Osteocyte (in vitro differentiated cells): ENCODE measurements at places on chromosomes 13 and 19. TPM values are rescaled to one million over a fixed set of nuclear protein-coding genes. Genes with fewer than 3 reads are reported as not detected.

Gene SHISA7
- not detected in 2 replicates for total RNA-seq

Gene CCNE1
- total RNA-seq = 3.9 and 4.6 TPM in 2 replicates

Gene CEACAM3
- total RNA-seq = not detected in 2 replicates

Gene ATP5F1D
- 167 and 172 TPM in 2 replicates for total RNA-seq

Gene AP1M2
- not detected in 2 replicates for total RNA-seq

Gene PTGIR
- 0.31 and 0.38 TPM in 2 replicates for total RNA-seq

Gene SPINT2
- total RNA-seq = 29.5 and 30.4 TPM in 2 replicates

Gene CFAP97D2
- total RNA-seq = not detected in 2 replicates

Gene ZSCAN1
- 0.57 TPM in 1 of 2 replicates, not detected in the other for total RNA-seq

Gene PIH1D1
- total RNA-seq = 80.2 and 84.5 TPM in 2 replicates

Gene RPL18
- total RNA-seq = 1,287 and 1,310 TPM in 2 replicates

Gene ZNF681
- total RNA-seq = 1.4 and 2.4 TPM in 2 replicates

Gene OR10H1
- total RNA-seq = not detected in 2 replicates

Gene ZNF543
- 7.1 and 7.3 TPM in 2 replicates for total RNA-seq

Gene ZNF653
- total RNA-seq = 10.3 and 15.1 TPM in 2 replicates

Gene TTYH1
- total RNA-seq = not detected in 2 replicates

Gene ZNF345
- total RNA-seq = 10.0 and 11.6 TPM in 2 replicates

Gene ZBTB32
- not detected in 2 replicates for total RNA-seq

Gene KLK1
- total RNA-seq = not detected in 2 replicates

Gene ZNF439
- 1.0 and 1.2 TPM in 2 replicates for total RNA-seq

Gene CBY2
- not detected in 2 replicates for total RNA-seq

Gene ILF3
- total RNA-seq = 223 and 231 TPM in 2 replicates

Gene KLK10
- not detected in 2 replicates for total RNA-seq

Gene SERPINE3
- not detected in 2 replicates for total RNA-seq

Gene CADM4
- total RNA-seq = 8.8 and 9.0 TPM in 2 replicates

Gene ZNF493
- total RNA-seq = 14.2 and 21.0 TPM in 2 replicates

Gene SIRT2
- total RNA-seq = 70.2 and 72.4 TPM in 2 replicates

Gene KASH5
- not detected in 2 replicates for total RNA-seq

Gene ZNF837
- 2.5 and 3.0 TPM in 2 replicates for total RNA-seq

Gene MAMSTR
- 1.3 and 1.8 TPM in 2 replicates for total RNA-seq

Gene FFAR2
- total RNA-seq = not detected in 2 replicates

Gene NKPD1
- 0.18 and 0.35 TPM in 2 replicates for total RNA-seq

Gene NHLRC3
- 23.5 and 24.0 TPM in 2 replicates for total RNA-seq

Gene SLC8A2
- 0.05 TPM in 1 of 2 replicates, not detected in the other for total RNA-seq

Gene NMRK2
- total RNA-seq = not detected in 2 replicates

Gene ZNF99
- total RNA-seq = not detected in 2 replicates

Gene TGDS
- 7.2 and 8.2 TPM in 2 replicates for total RNA-seq

Gene ZNF77
- 4.0 and 4.9 TPM in 2 replicates for total RNA-seq

Gene NXNL1
- not detected in 2 replicates for total RNA-seq

Gene ZNF790
- total RNA-seq = 10.1 and 10.3 TPM in 2 replicates

Gene KIR3DL1
- not detected in 2 replicates for total RNA-seq

Gene MICU2
- total RNA-seq = 31.0 and 31.6 TPM in 2 replicates

Gene TSSK6
- total RNA-seq = 1.7 and 2.0 TPM in 2 replicates

Gene MEIOSIN
- not detected in 2 replicates for total RNA-seq
